Naive thymus-derived CD4-positive, alpha-beta T cell (primary cell): ENCODE measurements at places on chromosomes 11 and 22. TPM values are rescaled to one million over a fixed set of nuclear protein-coding genes. Genes with fewer than 3 reads are reported as not detected.

DNA sequence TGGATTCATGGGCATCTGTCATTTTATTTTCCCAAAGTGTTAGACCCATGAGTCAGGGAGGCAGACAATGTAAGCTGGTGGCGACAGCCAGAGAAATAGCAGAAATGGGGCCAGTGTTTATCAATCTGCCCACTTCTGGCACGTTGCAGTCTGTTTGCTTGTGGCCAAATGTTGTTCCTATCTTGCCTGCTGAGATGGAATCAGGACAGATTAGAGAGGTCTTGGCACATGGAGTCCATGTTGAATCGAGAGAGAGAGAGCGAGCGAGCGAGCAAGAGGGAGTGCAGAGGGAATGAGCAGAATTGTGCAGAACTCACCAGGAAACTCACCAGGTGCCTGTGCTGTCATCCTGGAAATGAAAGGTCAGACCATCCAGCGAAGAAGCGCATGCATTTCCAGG is 21.9 kb upstream of the PARVG start:
- no peak overlapping the region for H3K27ac ChIP-seq
- DNase-seq, result no peak
- H3K4me3 ChIP-seq, result no peak overlapping the region

Gene ANO1
- not detected for total RNA-seq

DNA sequence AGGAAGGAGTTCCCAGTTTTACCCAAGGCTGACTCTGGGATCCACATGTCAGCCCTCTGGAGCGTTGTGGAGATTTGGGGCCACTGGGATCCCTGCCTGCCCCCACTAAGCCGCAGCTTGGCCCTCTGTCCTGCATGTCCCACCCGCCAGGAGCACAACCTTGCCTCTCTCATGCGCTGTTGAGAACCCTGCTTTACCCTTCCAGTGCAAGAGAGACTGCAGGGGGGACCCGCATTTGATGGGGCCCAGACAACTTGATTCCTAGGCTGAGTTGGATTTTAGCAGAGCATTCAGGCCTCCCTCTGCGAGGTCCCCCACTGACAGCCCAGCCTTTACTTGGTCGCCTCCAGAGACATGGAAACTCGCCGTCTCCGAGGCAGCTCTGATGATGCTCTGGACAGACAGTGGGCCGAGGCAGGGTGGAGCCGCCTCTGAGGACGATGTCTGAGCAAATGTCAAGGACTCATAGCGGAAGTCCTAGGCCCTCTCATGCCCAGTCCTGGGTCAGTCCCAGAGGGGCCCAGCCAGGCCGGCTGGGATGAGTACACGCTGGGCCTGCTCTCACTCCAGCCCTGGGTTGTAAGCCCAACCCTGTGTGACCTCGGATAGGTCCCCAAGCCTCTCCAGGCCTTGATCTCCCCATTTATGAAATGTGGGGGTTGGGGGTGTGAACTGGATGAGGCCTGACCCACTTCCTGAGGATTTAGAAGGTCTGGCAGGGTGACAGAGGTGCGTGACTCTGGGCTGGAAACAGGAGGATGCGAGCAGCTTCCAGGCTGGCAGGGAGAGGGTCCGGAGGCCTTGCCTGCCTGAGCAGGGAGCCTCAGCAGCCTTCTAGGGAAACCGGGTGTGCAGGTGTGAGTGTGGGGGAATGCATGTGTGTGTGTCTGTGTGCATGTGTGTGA is 630 bp downstream of the CD5 start:
- H3K27ac ChIP-seq, result peak overlapping the region; percentile 98
- H3K27me3 ChIP-seq, result no peaks in the 10 kb centered on the region
- H3K4me1 ChIP-seq, result peaks cover 39% of the 10 kb centered on the region
- no peak for DNase-seq
- peaks cover 39% of the 10 kb centered on the region for H3K36me3 ChIP-seq
- peak overlapping the region; percentile 100 for H3K4me3 ChIP-seq

DNA sequence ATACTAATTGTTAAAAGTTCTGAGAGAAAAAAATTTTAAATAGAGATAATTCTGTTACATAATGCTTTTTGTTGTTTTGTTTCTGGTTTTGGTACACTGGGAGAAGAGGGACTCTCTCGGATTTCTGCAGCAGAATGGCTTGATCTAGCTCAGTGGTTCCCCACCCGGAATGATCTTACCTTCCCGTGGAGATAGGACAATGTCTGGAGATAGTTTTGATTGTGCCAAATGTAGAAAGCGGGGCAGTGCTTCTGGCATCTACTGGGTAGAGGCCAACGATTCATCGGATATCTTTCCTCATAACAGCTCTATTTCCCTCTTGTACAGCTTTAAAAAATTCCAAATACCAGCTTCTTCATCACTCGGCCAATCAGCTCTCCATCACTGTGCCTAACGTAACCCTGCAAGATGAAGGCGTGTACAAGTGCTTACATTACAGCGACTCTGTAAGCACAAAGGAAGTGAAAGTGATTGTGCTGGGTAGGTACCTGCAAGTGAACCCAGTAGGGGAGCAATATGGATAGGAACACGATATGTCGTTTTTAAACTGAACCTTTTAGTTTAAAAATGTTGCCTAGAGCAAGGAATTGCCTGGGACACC is 13.2 kb downstream of the CRTAM start:
- H3K36me3 ChIP-seq, result no peaks in the 10 kb centered on the region
- H3K4me1 ChIP-seq, result peaks cover 21% of the 10 kb centered on the region
- H3K27me3 ChIP-seq, result no peaks in the 10 kb centered on the region
- DNase-seq, result peak; percentile 60
- H3K27ac ChIP-seq, result peak overlapping the region; percentile 66

Gene OR56A1
- total RNA-seq, result not detected

GRCh38 chr22:45397806-45398205 is 15.6 kb downstream of the SMC1B start:
- no peak for DNase-seq
- no peaks in the 10 kb centered on the region for H3K27me3 ChIP-seq
- H3K36me3 ChIP-seq, result no peaks in the 10 kb centered on the region
- H3K27ac ChIP-seq, result no peak overlapping the region
- no peaks in the 10 kb centered on the region for H3K4me1 ChIP-seq

DNA sequence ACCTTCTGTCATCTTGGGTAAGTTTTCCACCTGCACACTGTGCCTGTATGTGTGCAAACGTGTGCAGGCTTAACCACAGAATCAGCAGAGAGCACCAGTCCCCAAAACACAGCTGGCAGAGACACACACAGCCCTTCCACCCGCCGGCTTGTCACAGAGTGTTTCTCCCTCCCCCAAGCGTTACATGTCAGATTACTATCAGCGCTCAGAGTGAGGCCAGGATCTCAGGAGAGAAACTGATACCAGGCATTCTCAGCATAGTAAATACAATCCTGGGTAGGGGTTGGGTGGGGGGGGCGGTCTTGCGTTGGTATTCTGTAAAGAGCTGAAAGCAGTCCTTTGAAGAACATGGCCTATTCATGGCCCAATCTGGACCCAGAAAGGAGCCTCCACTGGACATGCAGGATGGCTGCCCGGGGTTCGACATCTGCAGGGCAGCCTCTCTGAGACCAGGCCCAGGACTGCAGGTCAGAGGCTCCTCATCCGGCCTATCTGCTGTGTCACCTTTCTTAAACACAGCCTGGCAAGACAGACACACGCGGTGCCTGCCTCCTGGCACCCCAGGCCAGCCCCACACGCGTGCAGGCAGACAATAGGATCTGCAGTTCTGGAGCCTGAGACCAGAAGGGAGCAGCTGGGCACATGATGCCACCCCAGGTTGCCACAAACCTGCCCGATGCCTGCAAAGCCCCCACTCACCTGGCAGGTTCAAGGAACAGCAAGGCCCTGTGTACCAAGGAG is 1.7 kb downstream of the OSBPL5 start:
- no peak for DNase-seq
- no peak overlapping the region for H3K27ac ChIP-seq
- H3K36me3 ChIP-seq, result no peaks in the 10 kb centered on the region
- H3K4me3 ChIP-seq, result peak overlapping the region; percentile 48
- peaks cover 22% of the 10 kb centered on the region for H3K4me1 ChIP-seq

GRCh38 chr11:114925591-114925990 is 247.3 kb downstream of the NXPE2 start:
- H3K4me1 ChIP-seq, result no peaks in the 10 kb centered on the region
- H3K4me3 ChIP-seq, result no peak overlapping the region
- no peaks in the 10 kb centered on the region for H3K36me3 ChIP-seq
- H3K27ac ChIP-seq, result no peak overlapping the region

GRCh38 chr11:129590030-129590752 is 214.5 kb downstream of the BARX2 start:
- H3K27me3 ChIP-seq, result no peaks in the 10 kb centered on the region
- no peak overlapping the region for H3K27ac ChIP-seq
- H3K4me3 ChIP-seq, result no peak overlapping the region
- no peaks in the 10 kb centered on the region for H3K36me3 ChIP-seq
- DNase-seq, result no peak

DNA sequence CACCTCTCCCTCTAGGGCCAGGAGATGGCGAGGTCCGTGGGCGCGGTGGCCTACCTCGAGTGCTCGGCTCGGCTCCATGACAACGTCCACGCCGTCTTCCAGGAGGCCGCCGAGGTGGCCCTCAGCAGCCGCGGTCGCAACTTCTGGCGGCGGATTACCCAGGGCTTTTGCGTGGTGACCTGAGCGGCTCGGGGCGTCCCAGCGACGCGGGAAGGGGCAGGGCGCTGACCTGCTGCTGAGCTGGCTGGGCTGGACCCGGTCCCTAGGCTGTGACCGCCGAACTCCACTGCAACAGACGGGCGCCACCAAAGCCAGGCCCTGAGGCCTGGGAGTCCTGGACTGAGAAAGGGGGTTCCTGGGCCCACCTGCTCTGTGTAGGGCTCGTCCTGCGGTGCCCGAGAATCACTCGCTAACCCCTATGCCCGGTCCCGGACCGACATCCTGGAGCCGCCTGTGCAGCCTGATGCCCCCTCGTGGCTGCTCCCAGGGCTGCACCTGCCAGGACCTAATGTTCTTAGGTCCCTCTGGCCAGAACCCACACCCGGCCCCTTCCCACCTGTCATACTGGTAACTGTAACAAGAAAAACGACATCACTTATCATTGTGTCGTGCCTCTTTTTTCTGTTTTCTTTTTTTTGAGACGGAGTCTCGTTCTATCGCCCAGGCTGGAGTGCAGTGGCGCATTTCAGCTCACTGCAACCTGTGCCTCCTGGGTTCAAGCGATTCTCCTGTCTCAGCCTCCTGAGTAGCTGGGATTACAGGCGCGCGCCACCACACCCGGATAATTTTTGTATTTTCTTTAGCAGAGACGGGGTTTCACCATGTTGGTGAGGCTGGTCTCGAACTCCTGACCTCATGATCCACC is 15.0 kb downstream of the RHOD start:
- H3K27ac ChIP-seq, result no peak overlapping the region
- peak; percentile 57 for DNase-seq
- peak overlapping the region; percentile 43 for H3K4me3 ChIP-seq
- no peaks in the 10 kb centered on the region for H3K36me3 ChIP-seq
- H3K27me3 ChIP-seq, result no peaks in the 10 kb centered on the region

Gene TRIM51
- total RNA-seq, result 0.32 TPM

DNA sequence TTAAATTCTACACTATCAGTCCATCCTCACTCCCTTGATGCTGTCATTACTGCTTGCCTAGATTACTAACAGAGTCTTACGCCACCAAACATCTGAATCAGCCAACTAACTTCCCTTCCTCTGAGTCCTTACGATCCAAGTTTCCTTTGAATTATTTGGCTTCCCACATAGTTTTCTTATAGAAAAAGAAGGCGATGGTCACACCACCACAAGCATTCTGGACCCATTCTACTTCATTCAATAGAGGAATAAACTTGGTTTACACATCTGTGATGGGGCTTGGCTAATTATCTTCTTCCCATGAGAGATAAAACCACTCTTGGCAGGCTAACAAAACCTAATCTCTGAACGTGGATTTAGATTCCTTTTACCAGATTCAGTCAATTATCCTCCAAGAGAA is 35.0 kb downstream of the INTS4 start:
- H3K4me1 ChIP-seq, result no peaks in the 10 kb centered on the region
- no peaks in the 10 kb centered on the region for H3K27me3 ChIP-seq
- no peak for DNase-seq
- H3K27ac ChIP-seq, result no peak overlapping the region
- H3K36me3 ChIP-seq, result peaks cover 39% of the 10 kb centered on the region

Gene GSTT2
- not detected for total RNA-seq

DNA sequence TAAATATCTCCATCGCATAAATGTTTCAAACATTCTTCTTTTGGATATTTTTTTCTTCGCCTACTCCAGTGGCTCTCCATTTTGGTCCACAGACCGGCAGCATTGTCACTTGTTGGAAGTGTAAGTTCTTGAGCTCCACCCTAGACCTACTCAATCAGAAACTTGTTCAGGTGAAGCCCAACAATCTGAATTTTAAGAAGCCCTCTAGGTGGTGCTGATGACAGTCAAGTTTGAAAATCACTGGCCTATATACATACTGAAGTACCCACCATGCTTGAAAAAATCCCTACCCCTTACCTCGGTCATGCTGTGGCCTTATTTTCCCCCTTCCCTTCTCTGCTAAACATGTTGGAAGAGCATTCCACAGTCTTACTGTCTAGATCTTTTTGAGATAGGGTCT is 10.2 kb upstream of the ACAT1 start:
- no peak overlapping the region for H3K4me3 ChIP-seq
- no peak for DNase-seq
- H3K36me3 ChIP-seq, result no peaks in the 10 kb centered on the region
- H3K27ac ChIP-seq, result no peak overlapping the region

- no peak overlapping the region for H3K27ac ChIP-seq
- H3K4me1 ChIP-seq, result no peaks in the 10 kb centered on the region
- no peaks in the 10 kb centered on the region for H3K36me3 ChIP-seq
- H3K4me3 ChIP-seq, result no peak overlapping the region
- no peak for DNase-seq
- H3K27me3 ChIP-seq, result no peaks in the 10 kb centered on the region
These were observed 10.6 kb downstream of the WNT7B start for GRCh38 chr22:45966320-45966894.

DNA sequence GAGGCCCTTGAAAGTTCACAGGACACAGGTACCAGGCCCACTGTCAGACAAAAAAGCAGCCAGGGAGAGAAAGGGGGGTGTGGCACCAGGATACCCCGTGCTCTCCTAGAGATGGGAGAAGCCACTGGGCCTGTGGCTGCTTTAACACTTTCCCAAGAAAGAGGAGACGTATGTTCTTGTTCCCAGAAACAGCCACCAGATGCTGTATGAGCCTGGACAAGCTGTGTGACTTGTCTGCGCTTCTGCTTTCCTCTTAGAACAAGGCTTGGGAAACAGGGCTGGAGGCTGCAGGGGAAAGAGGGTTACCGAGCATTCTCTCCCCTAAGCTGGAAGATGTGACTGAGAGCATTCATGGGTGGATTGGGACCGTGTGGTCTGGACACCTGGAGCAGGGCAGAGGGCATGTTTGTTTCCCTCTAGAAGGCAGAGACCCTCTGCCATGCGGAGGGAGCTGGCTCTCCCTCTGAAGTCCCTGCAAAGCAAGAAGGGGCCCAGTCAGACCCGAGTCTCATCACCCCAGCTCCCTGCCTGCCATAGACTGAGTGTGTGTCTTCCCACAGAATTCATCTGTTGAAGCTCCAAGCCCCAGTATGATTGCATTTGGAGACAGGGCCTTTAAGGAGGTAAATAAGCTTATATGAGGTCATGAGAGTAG is 74.1 kb downstream of the TRIM29 start:
- H3K27me3 ChIP-seq, result no peaks in the 10 kb centered on the region
- DNase-seq, result no peak
- no peak overlapping the region for H3K4me3 ChIP-seq
- no peaks in the 10 kb centered on the region for H3K36me3 ChIP-seq
- H3K27ac ChIP-seq, result no peak overlapping the region

GRCh38 chr11:107590460-107591377 is at the start of gene ELMOD1:
Gene ELMOD1, plus strand, starts transcription at chr11:107591147. Its CDS starts 27,043 bp downstream, at chr11:107618190.
- peak within 1 kb of the TSS; percentile 63 for H3K4me3 ChIP-seq
- DNase-seq, result no peak
- H3K27me3 ChIP-seq, result peaks cover 28% of the 10 kb centered on the region

Gene APOL4
- total RNA-seq, result 0.84 and 1.2 TPM in 2 replicates
